ENCODE measurements at places on chromosomes 16 and 17.

- DNase-seq = no peak
These were observed 14.6 kb downstream of the HOXB1 start for GRCh38 chr17:48515925-48516900.

DNA sequence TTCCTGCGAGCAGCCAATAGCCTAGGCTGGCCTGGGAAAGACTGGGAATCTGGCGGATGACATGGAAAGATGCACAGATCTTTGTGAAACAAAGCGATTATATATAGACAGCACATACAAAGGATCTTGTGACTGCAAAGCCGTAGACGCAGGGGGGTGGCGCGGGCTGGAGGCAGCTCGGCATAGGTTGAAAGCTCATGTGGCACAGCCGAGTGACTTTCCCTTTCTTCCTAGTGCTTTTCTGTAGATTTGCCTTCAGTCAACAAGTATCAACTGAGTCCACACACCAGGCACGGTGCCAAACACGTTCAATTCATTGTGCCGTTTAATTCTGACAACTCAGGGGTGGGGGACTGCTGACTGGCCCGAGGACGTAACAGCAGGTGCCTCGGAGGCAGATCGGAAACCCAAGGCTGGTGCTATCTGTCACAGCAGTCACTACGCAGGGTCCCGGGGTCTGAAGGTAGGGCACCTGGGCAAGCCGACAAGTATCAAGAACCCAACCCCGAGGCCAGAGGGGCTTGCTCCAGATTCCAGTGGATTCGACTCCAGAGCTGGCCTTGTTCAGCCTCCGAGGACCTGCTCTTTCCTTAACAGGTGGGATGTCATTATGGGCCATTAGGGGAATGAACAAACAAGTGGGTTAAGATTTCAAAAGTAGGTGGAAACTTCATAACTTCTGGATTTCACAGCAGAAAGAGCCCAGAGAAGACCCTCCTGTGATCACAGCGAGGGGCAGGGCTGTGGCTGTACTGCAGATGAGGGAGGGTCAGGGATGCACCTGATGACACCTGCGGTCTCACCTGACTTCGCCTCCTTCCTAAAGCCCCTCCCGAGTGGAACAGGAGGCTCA, 5.9 kb downstream of the PAM16 start:
- DNase-seq = no peak

DNA sequence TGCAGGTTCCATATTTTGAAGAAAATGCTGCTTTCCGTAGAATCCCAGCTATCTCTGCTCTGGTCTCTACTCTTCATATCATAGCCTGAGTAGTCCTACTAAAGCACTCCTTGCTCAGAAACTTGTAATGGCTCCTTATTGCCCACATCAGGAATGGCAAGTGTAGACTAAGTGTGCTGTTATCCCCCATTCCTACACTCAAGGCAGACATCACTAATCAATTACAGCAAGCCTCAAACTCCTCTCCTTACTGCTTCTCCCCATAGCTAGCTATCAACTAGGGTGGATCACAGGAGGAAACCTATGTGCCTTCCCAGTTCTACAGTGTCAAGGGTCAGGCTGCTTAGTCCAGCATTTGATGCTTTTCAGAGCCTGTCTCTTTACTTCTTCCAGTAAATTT, 163.4 kb downstream of the HAPSTR1 start:
- no peak for DNase-seq

DNA sequence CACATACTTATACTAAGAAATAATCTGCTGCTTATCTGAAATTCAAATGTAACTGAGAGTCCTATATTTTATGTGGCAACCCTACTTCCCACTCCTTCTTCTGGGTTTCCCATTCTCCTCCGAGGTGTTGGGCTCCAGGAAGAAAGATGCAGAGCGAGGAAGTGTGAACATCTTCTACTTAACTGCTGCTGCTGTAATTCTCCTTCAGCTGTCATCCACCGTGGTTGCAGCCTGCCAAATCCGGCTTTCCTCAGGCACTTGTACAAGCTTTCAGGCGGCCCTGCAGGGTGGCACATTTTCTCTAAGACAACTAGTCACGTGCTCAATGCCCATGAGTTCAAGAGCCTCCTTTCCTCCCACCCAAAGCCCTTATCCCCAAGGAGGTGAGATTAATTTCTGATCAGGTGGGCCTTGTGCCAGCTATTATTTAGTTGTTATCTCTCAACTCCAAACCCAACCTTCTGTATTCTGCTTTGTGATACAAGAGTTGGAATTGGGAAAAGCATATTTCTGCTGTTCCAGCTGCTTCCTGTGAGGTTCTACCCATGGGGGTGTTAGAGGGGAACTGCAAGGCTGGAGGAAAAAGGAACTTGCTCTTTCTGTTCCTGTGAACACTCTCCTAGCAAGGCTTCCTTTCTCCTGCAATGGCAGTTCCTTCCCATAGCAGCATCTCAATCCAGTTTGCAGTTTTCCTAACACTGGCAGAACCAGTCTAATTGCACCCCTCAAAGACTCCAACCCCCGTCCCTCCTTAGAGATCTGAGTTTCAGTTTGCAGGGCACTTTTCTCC, 67.6 kb upstream of the RBBP6 start:
- no peak for DNase-seq

GRCh38 chr16:66169817-66170216, 196.7 kb upstream of the CDH5 start:
- no peak for DNase-seq

DNA sequence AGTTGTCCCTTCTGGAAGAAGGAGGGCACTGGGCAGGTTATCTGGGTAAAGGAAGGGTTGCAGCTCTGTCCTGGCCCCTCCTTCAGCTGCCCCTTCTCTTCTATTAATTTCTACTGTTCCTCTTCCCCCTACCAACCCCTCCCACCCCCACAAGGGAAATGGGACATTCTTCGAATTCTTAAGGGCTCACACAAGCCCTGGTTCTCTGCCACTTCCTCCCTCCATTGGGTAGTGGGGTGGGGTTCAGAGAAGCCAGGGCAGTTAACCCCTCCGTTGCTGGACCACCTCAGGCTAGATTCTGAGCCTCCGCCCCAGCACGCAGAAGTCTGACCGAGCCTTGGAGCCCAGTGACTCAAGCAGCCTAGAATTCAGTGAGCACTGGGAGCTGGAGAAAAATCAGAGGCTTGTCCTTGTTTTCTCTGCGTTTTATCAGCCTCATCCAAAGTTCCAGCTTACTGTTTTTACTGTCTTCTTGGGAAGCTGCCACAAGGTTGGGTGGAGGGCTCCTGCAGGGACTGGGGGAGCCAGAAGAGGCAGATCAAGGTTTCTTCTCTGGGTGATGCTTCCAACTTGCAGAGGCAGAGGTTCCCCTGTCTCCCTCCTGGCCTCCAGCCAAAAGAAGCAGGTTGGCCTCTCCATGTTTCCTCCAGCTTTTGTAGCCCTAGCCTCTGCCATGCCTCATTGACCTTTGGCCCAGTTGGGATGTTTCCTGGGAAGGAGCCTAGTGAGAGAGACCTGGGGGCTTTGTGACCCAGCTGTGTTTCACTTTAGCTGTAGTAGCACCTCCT, 10.2 kb downstream of the LASP1 start:
- DNase-seq = no peak

- no peak for DNase-seq
These were observed 132.6 kb upstream of the CACNG5 start for GRCh38 chr17:66702106-66702936.

GRCh38 chr16:23803591-23804123, 32.1 kb upstream of the PRKCB start:
- DNase-seq = peak; percentile 80

GRCh38 chr16:11698271-11698689, 30.0 kb downstream of the SNN start:
- no peak for DNase-seq

GRCh38 chr17:57938061-57938502, 17.1 kb downstream of the CUEDC1 start:
- DNase-seq = no peak

DNA sequence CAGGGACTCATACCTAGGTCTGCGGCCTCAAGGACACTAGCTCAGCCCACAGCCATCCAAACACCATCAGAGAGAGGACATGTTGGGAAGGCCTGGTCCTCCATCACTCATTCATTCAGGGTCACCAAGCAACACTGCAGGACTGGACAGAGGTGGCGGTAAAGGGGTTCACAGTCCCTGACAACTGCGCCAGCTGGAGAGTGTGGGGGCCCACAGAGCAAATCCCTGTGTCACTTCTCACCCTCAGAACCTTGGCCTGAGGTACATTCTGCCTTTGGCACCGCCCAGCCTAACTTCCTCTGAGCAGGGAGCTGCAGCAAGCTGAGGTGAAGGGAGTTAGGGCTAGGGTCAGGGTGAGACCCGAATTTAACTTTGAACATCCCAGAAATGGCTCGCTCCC, 106.5 kb downstream of the COPRS start:
- DNase-seq = no peak

DNA sequence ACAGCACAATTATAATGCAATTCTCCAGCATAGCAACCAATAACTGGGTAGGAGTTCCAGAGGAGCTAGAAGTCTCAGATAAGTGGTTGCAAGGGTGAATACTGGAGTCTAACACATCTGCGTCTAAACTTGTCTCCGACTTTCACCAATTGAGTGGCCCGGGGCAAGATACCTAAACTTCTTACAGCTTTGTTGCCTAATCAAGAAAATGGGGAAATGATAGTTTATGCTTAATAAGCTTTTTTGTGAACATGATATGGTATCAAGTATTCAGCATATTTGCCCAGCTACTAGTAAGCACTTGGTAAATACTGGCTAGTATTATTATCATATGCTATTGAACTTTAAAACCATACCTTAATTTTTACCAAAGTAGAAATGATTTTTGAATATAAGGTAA, 183.5 kb downstream of the KCNJ2 start:
- DNase-seq = no peak

DNA sequence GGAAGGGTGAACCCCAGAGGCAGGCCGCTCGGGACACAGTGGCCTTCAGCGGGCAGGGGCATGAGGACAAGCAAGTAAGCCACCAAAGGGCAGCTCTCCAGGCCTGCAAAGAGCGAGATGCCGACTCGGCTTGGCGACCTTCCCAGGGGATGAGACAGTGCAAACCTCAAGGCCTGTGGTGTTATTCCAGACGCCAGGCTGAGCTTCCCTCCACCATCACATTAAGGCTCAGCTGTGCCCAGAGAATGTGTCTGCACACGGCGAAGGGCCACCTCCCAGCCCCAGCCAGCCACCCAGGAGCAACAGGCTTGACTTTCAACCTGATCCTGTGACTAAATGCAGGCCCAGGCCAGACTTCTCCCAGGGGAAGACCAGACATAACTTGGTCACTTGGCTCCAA, 251.4 kb downstream of the SOX9 start:
- DNase-seq = no peak

DNA sequence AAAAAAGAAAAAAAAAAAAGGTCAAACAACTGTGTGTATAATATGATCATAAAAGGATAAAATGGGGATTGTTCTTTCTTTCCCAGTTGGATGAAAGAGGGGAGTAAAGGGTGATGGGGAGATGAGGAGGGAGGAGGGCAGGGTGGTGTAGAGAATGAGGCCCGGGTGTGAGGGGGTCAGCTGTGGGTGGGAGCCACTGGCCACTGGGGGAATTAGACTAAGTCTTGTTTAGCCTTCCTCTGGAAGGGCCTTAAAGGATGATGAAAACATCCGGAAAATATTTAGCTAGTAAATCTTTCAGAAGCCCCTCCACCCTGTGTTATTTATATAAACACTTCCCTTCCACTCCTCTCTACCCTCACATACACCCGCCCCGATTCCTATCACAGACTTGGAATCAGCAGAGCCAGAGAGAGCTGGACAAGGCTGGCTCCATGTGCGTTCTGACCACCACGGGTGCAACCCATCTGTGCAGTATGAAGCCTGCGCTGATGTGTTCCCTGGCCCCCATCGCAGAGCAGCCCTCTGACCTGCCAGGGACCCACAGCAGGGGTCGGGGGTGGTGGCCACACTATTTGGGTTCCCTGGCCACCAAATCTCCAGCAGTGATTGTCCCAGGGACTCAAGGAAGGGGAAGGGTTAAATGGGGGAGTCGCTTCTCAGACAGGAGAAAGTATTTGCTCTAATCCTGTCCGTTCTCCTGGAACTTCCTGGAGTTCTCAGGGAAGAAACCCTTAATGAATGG, 72.7 kb downstream of the GAS7 start:
- DNase-seq = no peak

DNA sequence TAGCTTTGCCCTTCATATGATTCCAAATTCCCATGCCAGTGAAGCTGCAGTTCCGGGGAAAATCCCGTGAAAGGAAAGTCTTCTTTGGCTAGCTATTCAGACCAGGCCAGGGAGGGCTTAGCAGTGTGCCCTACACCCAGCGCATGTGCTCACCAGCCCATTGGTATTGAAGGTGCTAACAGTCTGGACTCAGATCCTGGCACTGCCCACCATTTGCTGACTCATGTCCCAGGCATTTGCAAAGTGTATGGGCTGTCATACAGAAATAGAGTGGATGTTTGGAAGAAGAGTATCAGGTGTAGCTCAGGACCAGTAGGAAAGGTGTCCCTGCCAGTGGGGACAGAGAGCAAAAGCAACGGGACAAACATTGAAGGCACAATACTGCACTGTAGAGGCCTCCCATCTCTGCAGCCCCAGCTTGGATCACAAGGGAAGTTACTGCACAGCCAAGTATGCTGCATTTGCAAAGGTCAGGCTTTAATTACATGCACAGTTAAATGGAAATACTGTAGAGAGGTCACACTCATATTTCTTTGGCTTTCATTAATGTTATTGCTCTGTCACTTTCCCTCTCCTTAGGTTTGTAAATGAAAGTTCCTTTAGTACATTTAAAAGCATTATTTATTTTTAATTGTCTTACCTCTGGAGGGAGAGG, 220.0 kb downstream of the IRX3 start:
- no peak for DNase-seq

DNA sequence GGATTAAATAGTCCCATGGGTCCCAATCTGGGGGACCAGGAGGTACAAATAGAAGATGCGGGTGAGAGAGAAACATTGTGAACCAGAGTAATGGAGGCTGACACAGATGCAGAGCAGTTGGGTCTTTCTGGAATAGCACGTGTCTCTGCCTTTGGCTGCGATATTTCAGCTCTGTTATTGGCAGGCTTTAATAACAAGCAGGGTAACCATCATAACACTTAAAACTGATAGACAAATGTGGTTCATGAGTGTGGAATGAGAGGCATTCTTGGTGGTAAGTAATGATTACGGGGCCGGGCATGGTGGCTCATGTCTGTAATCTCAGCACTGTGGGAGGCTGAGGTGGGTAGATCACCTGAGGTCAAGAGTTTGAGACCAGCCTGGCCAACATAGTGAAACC, 110.3 kb downstream of the SNX29 start:
- DNase-seq = no peak

DNA sequence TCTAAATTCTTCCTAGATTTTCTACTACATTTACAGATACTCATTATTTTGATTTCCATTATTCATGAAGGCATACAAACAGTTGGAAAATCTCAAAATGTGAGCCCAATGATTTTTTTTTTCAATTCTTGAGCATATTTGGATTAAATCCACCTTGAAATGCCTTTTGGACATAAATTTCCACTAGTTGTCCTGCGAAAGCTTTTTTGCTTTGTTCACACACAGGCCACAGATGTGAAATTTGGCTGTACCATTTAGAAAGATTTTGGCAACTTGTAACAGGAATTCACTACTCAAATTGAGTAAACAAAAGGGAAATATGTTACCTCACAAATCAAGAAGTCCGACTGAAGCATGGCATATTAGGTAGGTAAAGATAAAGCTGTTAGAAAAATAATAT, 1631.0 kb downstream of the CDH8 start:
- no peak for DNase-seq

Data from GM20000 (cell line).